ENCODE measurements at places on chromosomes 2 and 18.

DNA sequence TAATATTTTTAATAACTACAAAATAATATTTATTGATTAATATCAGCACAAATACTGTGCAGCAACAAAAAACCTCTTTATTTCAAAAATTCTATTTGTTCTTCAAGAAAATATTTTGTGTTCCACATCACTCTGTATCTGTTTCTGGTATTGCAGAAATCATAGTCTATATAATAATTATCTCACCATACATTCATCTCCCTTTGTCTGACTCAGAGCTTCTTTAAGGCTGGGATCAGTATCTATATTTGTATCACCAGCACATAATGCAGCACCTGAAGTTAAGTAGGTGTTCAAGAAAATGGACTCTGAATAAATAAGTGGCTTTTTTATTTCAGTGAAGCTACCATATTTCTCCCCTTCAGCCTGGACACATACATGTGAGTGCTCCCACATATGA lies 1.6 kb upstream of the MARCHF4 start:
- DNase-seq, result no peak

- no peak for DNase-seq
Measured at GRCh38 chr2:213609570-213610170, 325.4 kb downstream of the SPAG16 start.

DNA sequence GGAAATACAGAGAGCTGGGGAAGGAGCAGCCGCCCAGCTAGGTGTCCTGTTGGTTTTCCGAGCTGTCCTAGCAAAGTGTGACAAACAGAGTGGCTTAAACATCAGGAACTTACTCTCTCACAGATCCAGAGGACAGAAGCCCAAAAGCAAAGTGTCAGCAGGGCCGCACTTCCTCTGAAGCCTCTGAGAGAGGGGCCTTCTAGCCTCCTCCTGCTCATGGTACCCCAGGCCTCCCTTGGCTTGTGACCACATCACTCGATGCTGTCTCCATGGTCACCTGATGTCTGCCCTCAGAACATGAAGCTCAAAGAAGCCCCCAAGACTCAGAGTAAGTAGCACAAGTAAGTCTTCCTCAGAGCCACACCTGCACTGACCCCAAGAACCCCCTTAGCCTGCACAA lies 650.5 kb upstream of the ID2 start:
- DNase-seq, result no peak

DNA sequence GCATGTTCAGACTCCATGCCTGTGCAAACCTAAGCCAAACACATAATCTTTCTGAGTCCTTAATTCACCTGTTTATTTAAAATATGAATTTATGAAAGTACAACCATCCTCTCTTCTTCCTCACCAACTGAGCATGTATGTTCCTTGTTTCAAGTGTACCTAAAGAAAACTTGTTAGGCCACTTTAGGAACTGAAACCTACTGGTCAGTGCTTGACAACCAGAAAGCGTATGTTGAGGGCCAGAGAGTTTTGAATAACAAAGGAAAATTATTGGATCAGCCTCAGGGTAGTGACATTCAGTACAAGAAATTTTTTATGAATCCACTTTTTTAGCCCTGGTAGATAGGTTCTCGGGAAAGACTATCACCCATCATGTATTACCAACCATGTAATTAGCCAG lies 847.6 kb upstream of the CELF4 start:
- DNase-seq, result no peak

DNA sequence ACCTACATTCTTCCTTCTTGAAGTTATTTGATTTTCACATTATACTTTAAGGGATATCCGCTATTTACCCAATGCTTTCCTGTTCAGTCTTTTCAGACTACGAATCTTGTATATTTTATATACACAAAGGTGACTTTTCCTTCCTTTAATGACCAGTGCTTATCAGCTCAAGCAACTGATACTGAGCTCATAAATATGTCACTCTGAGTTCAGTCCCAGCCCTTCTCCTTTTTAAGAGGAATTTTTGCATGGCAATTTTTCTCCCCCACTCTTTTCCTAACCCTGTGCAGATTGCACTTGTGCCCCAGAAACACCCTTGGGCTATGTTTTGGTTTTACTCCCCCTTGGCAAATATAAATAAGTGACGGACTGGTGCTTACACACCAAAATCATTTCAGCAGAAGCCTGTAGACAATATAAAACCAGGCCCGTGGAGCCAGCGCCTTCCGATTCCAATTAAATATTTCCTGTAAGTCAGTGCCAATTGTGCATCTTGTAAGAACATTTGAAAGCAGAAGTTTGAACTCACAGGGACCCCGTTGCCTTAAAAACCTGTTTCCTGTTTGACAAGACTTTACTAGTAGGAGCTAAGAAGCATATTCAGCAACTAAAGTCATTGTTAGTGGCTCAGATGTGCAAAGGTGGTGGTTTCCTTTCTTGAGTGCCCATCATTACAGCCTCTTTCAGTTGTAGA lies 66.3 kb upstream of the GATA6 start:
- DNase-seq, result no peak

- no peak for DNase-seq
Measured at GRCh38 chr2:64139956-64140355, 4.3 kb downstream of the PELI1 start.

GRCh38 chr2:40606862-40607261 lies 155.0 kb upstream of the SLC8A1 start:
- DNase-seq, result no peak

GRCh38 chr18:61308004-61308403 lies 25.2 kb upstream of the CDH20 start:
- DNase-seq, result no peak

DNA sequence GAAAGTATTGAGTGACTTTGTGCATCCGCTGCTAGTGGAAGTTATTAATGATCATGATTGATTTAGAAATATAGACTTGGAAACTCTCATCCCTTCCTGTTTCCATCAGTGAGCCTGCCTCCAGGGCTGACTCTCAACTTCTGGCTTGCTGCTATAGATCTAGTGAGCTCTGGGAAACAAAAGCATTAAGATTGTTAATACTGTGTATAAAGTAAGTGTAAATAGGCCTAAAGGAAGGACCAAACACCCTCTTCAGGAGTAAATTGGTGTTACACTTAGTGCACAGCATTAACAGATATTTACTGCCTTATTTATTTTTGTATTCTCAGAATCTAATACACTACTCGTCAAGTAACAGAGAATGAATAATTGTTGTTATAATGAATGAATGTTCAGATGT lies 285.6 kb downstream of the THSD7B start:
- DNase-seq, result no peak

- DNase-seq, result no peak
Measured at GRCh38 chr2:147649286-147649685, 195.5 kb upstream of the ACVR2A start.

DNA sequence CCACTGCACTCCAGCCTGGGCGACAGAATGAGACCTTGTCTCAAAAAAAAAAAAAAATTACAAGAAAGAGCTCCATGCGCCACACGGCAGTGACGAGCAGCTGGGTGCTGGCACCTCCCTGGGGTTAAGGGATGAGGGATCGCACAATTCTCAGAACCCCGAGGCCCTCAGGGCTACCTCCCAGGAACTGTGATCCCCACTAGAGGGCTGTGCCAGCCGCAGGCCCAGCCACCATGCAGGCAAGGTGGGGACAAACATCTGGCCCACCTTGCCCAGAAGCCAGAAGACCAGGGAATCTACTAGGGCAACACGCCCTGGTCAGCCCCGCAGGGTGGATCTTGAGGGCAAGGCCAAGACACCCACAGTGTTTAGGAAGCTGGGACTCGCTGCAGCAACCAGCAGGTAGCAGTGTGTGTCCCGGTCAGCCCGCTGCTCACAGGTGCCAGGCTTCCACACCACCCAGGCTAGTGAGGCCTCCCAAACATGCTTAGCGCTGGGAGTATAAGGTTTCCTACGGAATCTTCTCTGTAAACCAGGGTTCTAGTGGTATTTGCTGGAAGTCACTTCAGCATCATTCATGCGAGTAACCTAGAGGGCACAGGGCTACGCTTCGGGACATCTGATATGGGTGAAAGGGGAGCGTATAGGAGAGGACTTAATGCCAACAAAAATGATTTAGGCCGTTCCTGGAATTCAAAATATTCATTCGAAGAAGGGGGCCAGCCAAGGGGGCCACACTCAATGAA lies 6.7 kb downstream of the SAG start:
- DNase-seq, result no peak

GRCh38 chr18:75489493-75490190 lies 62.1 kb upstream of the SMIM21 start:
- DNase-seq, result no peak

- DNase-seq, result no peak
Measured at GRCh38 chr2:60819936-60820335, 61.4 kb upstream of the REL start.

DNA sequence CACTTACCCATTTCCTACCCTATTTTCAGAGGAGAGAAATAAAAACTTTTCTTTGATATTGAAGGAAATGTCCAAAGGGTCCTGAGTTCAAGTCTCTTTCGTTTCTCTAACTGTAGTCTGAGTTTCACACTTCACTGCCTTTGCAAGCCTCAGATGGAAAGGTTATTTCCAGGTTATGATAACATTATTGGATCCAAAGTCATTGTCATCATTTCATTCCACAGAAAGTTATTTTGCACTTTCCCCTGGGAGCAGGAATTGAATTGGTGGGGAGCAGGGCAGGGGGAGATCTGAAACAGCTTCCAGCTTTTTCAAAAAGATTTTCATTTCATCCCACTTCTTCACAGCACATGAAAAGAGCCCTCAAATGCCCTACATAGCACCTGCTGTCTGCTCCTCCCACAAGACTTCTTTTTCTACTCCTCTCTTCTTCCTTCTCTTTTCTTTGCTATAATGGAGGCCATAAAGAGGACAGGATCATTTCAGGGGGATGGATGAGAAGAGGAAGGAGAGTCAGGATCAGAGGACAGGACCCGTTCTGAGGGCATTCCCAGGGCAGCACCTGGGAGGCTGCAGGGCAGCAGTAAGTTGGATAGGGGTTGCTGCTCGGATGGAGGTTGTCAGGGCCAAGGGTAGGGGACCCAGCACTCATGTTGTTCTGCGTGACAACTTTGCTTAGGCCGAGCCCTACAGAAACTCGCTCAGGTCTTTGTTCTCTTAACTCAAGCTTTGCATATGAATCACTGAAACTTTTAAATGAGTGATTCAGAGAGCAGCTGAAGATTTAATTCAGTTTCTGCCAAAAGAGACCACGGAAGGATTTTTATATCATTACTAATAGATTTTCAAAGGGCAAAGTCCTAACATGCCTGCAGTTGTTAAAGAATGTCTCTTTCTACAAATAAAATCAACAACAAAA lies 11.4 kb upstream of the GALNT5 start:
- no peak for DNase-seq

GRCh38 chr2:120794716-120795115 lies 59.0 kb downstream of the GLI2 start:
- DNase-seq, result no peak

Measured in activated CD4-positive, alpha-beta T cell treated with anti-CD3 and anti-CD28 coated beads, Interleukin-2, amount 50 U/mL, for 4 hours (primary cell).